Progenitor cell of endocrine pancreas (in vitro differentiated cells): ENCODE measurements at places on chromosomes 6 and 20.

DNA sequence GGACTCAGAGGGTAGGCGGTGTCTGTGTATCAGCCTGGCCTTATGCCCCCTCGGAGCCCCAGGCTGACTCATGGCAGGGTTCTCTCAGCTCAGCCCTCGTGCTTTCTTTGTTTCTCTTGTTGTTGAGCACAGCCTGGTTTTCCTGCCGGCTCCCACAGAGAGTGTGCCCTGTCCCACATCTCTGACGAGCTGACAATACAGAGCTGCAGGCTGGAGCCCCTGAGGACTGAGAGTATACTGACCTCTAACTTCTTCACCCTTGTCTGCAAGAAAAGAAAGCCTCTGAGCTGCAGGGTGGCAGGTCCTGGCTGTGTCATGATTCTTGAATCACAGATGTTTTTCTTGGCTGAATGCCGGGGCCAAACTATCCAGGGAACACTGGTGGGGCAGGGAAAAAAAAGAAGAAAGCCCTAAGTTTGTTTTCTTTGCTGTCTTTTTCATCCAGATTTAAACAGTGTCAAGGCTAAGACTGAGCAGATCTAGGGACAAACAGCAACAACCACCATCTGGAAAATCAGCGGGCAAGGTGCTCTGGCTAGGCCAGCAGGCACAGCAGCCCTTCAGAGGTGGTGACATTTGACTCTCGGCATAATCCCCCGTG is 63.3 kb upstream of the ZNF133 start:
- no peak overlapping the region for H3K4me3 ChIP-seq
- H3K27ac ChIP-seq, result peak overlapping the region; percentile 30
- no peaks in the 10 kb centered on the region for H3K27me3 ChIP-seq
- peaks cover 10% of the 10 kb centered on the region for H3K4me1 ChIP-seq

GRCh38 chr20:9053108-9053507 is 15.8 kb upstream of the PLCB4 start:
- no peaks in the 10 kb centered on the region for H3K27me3 ChIP-seq
- H3K27ac ChIP-seq, result no peak overlapping the region
- peaks cover 3% of the 10 kb centered on the region for H3K4me1 ChIP-seq
- DNase-seq, result no peak

- no peak overlapping the region for H3K27ac ChIP-seq
- DNase-seq, result no peak
- no peaks in the 10 kb centered on the region for H3K27me3 ChIP-seq
- H3K4me3 ChIP-seq, result no peak overlapping the region
- H3K36me3 ChIP-seq, result peaks cover 17% of the 10 kb centered on the region
- peaks cover 2% of the 10 kb centered on the region for H3K4me1 ChIP-seq
Observed at GRCh38 chr6:136341967-136342366, 52.3 kb upstream of the BCLAF1 start.

GRCh38 chr20:59371431-59371830 is 71.0 kb downstream of the EDN3 start:
- no peak overlapping the region for H3K27ac ChIP-seq
- no peak for DNase-seq
- no peaks in the 10 kb centered on the region for H3K36me3 ChIP-seq
- H3K4me3 ChIP-seq, result no peak overlapping the region
- peaks cover 3% of the 10 kb centered on the region for H3K4me1 ChIP-seq

GRCh38 chr20:33074675-33075074 is 4.8 kb upstream of the BPIFB4 start:
- H3K27ac ChIP-seq, result no peak overlapping the region
- no peak overlapping the region for H3K4me3 ChIP-seq
- no peaks in the 10 kb centered on the region for H3K36me3 ChIP-seq

GRCh38 chr6:16766836-16767745 is 5.8 kb upstream of the ATXN1 start:
- no peak for DNase-seq
- no peak overlapping the region for H3K4me3 ChIP-seq
- H3K27ac ChIP-seq, result no peak overlapping the region
- no peaks in the 10 kb centered on the region for H3K36me3 ChIP-seq
- peaks cover 24% of the 10 kb centered on the region for H3K4me1 ChIP-seq

DNA sequence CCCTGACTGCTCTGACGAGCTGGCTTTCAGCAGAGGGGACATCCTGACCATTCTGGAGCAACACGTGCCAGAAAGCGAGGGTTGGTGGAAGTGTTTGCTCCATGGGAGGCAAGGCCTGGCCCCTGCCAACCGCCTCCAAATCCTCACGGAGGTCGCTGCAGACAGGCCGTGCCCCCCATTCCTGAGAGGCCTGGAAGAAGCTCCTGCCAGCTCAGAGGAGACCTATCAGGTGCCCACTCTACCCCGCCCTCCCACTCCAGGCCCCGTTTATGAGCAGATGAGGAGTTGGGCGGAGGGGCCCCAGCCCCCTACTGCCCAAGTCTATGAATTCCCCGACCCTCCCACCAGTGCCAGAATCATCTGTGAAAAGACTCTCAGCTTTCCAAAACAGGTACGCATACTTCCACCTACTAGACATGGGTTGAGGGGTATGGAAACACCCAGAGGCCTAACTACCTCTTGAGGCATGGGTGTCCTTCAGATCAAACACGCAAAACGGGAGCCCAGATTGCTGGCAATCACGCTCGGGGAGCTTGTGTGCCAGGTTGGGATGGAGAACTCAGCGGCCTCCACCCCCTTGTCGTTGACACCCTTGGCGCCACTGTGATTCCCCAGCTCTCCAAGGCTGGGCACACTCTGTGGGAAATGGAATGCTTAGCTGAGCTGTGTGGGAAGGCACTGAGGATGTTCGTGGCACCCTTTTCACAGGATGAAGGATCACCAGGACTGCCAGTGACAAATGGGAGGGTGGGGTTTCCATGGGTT is 25.3 kb downstream of the CASS4 start:
- no peaks in the 10 kb centered on the region for H3K36me3 ChIP-seq
- no peak overlapping the region for H3K4me3 ChIP-seq
- H3K27me3 ChIP-seq, result no peaks in the 10 kb centered on the region

DNA sequence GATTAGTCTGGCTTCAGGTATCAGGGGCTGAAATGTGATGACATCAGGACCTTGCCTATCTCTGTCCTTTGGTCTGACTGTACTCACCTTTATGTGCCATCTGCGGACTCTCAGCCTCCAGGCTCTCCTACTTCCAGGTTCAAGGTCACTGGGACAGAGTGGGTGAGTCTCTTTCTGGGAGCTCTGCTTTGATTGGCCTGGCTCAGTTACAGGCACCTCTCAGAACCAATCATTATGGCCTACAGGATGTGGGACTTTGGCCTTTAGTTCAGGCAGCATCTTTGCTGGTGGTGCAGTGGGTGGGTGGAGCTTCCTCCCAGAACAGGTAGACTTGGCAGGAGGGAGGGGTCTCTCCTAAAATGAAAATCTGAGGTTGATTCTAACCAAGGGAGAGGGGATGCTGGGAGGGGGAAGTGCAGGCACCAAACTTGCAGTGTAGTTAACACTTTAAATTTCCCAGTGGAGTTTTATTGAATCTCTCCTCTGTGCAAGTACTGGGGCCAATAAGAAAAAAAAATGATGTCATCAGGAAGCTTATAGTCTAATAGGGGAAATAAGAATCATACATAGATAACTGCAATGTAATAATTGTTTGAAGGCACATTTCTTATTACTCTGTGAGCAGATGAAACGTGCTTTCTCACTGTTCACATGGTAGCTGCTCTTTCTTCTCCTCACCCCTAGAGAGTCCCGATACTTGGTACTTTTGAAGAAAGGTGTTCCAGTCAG is 53.4 kb downstream of the SLC24A3 start:
- no peak for DNase-seq
- H3K36me3 ChIP-seq, result no peaks in the 10 kb centered on the region
- H3K4me3 ChIP-seq, result no peak overlapping the region
- no peaks in the 10 kb centered on the region for H3K4me1 ChIP-seq

DNA sequence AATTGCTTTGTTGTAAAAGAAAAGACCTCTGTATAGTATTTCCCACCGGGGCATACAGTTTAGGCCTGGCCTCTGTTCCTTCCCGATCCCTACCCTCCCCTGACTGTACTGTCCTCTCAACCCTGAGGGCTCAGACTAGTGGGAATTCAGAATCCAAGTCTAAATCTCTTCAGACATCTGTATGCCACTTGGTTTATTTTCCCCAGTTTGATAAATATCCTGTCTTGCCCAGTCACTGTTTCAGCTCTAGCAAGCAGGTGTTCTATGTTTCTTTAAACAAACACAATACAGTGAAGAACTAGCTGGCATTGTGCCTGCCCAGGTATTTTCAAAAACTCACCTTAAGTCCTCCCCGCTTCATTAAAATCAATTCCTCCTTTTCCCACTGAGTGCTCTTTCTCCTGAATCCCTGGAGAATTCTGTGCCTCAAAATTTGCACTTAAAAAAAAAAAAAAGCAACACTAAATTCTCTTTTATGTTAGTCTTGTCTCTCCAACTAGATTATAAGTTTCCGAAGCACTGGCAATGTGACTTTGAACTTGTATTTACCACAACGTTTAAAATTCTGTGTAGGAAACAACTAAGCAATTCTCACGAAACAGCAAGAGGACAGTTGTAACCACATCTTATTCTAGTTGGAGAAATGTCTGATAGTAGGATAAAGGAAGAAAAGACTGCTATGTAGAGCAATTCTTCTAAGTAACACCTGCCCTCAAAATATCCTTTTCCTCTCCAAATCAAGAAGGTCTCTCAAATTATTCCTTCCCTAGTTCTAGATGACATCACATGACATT is 112.0 kb upstream of the CARMIL1 start:
- peak overlapping the region; percentile 26 for H3K27ac ChIP-seq
- peaks cover 19% of the 10 kb centered on the region for H3K4me1 ChIP-seq

- H3K4me3 ChIP-seq, result no peak overlapping the region
- peaks cover 26% of the 10 kb centered on the region for H3K27me3 ChIP-seq
- peaks cover 24% of the 10 kb centered on the region for H3K4me1 ChIP-seq
Observed at GRCh38 chr6:170229851-170230519, 60.9 kb downstream of the DLL1 start.

GRCh38 chr6:85580878-85581267 is 12.8 kb downstream of the SNX14 start:
- H3K4me1 ChIP-seq, result peaks cover 6% of the 10 kb centered on the region
- DNase-seq, result no peak

- no peaks in the 10 kb centered on the region for H3K4me1 ChIP-seq
- DNase-seq, result no peak
- no peaks in the 10 kb centered on the region for H3K27me3 ChIP-seq
- no peak overlapping the region for H3K27ac ChIP-seq
- H3K4me3 ChIP-seq, result no peak overlapping the region
Observed at GRCh38 chr6:73752943-73753342, 56.9 kb downstream of the CD109 start.

GRCh38 chr6:109794201-109794923 is 103.3 kb downstream of the FIG4 start:
- no peak for DNase-seq
- H3K27me3 ChIP-seq, result no peaks in the 10 kb centered on the region
- peaks cover 12% of the 10 kb centered on the region for H3K36me3 ChIP-seq
- H3K4me1 ChIP-seq, result peaks cover 19% of the 10 kb centered on the region
- no peak overlapping the region for H3K4me3 ChIP-seq

DNA sequence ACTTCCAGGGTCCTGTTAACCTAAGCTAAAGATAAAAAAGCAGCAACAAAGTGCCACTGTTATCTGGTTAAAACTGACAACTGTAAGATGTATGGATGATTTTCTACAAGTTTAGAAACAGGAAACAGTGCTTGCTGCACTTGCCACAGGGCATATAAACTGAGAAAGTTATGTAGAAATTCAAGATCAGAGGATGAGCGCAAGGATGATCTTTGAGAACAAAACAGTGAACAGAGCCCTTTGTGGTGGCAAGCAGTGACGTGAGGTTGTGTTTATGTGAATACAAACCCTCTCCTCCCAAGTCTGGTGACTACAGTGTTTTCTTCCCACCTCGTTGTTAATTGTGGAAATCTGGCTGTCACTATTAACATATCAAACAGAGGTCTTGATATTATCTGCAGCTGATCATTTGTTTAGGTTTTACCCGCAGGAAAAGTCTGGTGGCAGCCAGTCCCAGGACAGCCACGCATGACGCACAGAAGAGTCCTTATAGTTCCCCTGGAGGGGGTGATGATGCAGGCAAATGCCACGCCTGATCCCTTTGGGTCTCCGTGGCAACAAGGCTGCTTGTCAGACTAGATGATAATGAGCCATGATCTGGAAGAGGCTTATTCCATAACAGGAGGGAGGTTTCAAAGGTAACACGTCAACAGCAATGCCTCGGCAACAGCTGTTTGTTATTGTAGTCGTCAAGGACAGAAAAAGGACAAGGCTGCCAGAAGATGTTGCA is 43.1 kb upstream of the TNFAIP3 start:
- H3K36me3 ChIP-seq, result no peaks in the 10 kb centered on the region
- H3K27me3 ChIP-seq, result no peaks in the 10 kb centered on the region
- no peak overlapping the region for H3K4me3 ChIP-seq
- DNase-seq, result no peak
- H3K27ac ChIP-seq, result peak overlapping the region; percentile 29

DNA sequence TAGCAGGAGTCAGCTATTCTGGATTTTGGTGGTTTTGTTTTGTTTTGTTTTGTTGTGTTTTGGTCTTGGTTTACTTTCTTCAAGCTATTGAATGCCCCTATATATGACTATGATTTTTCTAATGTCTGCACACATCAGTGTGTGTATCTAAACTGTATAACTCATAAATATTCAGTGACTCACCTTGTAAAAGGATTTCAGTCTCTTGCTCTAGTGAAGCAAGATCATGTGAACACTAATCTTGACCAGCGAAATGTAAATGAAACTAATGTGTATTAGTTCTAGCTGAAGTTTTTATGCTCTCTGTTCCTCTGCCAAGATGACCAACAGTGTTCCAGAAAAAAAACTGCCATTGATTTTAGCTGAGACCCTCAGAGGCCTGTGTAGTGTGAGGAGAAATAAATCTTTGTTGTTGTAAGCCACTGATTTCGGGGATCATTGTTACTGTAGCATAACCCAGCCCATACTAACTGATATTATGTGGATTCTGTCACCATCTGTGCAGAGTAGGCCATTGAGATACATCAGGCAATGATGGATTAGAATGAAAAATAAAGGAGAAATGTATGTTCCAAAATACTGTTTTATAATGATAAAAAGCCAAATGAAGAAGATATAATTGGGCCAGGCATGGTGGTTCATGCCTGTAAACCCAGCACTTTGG is 11.5 kb upstream of the BTBD9 start:
- no peaks in the 10 kb centered on the region for H3K27me3 ChIP-seq
- H3K4me1 ChIP-seq, result no peaks in the 10 kb centered on the region
- no peak overlapping the region for H3K27ac ChIP-seq
- no peak for DNase-seq

- no peak overlapping the region for H3K4me3 ChIP-seq
- no peaks in the 10 kb centered on the region for H3K4me1 ChIP-seq
- no peak overlapping the region for H3K27ac ChIP-seq
- no peaks in the 10 kb centered on the region for H3K27me3 ChIP-seq
- H3K36me3 ChIP-seq, result no peaks in the 10 kb centered on the region
- no peak for DNase-seq
Observed at GRCh38 chr6:75382634-75382900, 98.0 kb upstream of the TMEM30A start.
